ENCODE measurements at places on chromosomes 16 and 17.

DNA sequence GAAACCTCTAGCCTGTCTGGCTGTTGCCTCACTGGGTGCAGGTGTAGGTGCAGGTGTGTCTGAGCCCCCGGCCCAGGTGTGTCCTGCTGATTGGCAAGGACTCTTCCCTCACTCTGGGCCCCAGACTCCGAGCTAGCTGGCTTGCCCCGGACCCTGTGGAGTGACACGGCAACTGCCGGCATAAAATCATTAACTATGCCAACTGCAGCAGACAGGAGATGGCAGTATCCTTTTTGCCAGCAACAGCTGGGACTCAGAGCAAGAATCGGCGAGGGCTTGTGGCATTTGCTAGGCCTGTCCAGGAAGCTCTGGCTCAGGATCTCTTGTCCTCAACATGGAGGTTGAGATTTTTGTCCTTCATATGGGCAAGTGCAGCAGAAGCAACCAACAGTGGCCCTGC, 20.8 kb downstream of the CIAPIN1 start:
- no peak overlapping the region for H3K27ac ChIP-seq
- no peaks in the 10 kb centered on the region for H3K27me3 ChIP-seq
- H3K4me1 ChIP-seq, result peaks cover 13% of the 10 kb centered on the region
- DNase-seq, result no peak
- peaks cover 31% of the 10 kb centered on the region for H3K36me3 ChIP-seq
- no peak overlapping the region for H3K4me3 ChIP-seq

DNA sequence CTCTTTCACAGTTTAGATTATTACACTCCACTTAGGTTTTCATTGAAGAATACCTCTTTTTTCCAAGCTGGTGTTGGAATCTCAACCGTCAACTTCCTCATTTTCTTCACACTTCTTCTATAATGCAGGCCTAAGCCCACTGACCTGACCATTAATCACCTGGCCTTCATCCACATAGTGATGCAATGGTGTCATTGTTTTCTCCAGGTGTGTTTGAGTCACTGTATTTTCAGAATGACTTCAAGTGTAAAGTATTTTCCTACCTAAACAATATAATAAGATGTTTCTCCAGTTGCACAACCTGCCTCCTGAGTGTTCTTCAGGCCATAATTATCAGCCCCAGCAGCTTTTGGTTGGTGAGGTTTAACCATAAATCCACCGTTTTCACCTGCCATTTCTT, 1675.1 kb downstream of the TP53TG3F start:
- no peaks in the 10 kb centered on the region for H3K27me3 ChIP-seq
- no peak overlapping the region for H3K27ac ChIP-seq
- no peaks in the 10 kb centered on the region for H3K4me1 ChIP-seq
- no peak for DNase-seq
- H3K4me3 ChIP-seq, result no peak overlapping the region

DNA sequence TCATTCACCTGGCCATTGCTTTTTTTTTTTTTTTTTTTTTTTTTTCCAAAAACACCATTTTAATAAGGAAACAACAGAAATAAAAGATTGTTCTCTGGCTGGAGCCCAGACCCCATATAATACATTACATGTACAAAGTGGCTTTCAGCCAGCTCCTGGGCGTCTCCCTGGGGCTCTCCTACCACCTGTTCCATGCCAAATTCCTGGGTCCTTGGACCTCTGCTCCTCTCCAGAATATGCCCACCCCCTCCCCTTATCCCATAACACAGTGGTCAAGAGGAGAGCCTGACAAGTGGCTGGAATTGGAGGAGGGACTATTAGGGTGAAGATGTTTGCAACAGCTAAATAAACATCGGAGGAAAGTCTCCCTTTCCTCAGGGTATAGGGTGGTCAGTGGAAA, 3.6 kb upstream of the PHF12 start:
- no peak overlapping the region for H3K4me3 ChIP-seq
- no peaks in the 10 kb centered on the region for H3K36me3 ChIP-seq
- no peak overlapping the region for H3K27ac ChIP-seq
- H3K27me3 ChIP-seq, result no peaks in the 10 kb centered on the region
- H3K4me1 ChIP-seq, result peaks cover 4% of the 10 kb centered on the region
- no peak for DNase-seq

DNA sequence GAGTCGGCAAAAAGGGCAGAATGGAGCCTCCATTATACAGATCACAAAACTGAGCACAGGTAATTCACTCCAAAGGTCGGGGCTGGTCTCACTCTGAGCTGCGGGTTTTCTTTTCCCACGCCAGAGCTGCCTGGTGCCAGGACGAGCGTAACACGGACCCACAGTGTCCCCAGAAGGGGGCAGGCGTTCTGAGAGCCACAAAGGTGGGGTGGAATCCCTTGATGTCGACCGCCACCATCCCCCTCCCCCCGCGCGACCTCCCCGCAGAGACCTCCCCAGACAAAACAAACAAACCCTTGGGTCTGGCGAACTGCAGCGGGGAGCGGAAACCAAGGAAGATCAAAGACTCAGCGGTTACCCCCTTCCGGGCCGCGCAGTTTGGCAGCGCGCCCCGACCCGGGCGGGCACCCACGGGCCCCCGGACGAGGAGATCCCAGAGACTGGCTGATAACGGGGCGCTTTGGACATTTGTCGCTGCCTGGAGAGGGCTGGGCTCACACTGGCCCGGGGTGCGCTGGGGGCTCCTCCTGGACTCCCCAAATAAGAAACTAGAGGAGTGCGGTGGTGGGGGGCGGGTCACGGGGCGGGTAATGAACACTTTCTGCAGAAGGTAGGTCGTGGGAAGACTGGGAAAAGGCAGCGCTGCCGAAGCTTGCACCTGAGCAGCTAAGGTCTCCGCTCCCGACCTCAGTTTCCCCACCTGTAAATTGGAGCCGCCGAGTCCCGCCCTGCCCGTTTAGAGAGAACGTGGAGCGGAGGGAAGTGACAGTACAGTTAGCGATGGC, 664 bp upstream of the NKD1 start:
- peaks cover 20% of the 10 kb centered on the region for H3K4me1 ChIP-seq
- no peak for DNase-seq
- H3K4me3 ChIP-seq, result peak overlapping the region; percentile 62
- no peak overlapping the region for H3K27ac ChIP-seq

DNA sequence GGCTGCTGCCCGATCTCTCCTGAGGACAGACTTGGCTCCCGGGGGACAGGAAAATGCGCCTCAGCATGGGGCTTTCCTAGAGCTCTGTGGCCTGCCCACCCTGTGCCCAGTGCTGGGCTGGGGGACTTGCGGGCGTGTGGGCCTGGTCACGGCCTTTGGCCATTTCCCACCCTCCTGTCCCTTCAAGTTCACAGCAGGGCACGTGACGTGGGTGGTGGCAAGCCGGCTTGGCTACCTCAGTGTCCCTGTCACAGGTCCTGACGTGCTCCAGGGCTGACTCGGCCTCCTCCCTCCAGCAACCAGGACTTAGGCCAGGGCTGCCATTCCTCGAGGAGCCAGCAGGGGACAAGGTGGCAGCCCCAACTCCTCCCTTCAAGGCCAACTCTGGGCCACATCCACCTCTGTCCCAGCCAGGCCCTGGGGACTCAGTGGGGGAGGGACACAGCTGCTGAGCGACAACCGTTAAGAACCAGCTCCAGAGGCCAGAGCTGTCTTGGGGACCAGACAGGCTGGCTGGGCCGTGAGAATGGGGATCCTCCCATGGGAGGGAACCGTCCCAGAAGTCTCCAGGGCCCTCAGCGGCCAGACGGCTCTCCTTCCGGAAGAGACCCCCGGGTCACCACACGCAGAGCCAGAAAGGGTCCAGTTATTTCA, 981 bp upstream of the UNC13D start:
- no peak overlapping the region for H3K4me3 ChIP-seq
- peaks cover 17% of the 10 kb centered on the region for H3K36me3 ChIP-seq
- peaks cover 20% of the 10 kb centered on the region for H3K4me1 ChIP-seq
- H3K27me3 ChIP-seq, result no peaks in the 10 kb centered on the region
- H3K27ac ChIP-seq, result peak overlapping the region; percentile 82

GRCh38 chr16:84741340-84741830, 41.6 kb downstream of the USP10 start:
- H3K4me1 ChIP-seq, result peaks cover 43% of the 10 kb centered on the region
- DNase-seq, result no peak
- no peaks in the 10 kb centered on the region for H3K27me3 ChIP-seq
- H3K36me3 ChIP-seq, result peaks cover 1% of the 10 kb centered on the region

DNA sequence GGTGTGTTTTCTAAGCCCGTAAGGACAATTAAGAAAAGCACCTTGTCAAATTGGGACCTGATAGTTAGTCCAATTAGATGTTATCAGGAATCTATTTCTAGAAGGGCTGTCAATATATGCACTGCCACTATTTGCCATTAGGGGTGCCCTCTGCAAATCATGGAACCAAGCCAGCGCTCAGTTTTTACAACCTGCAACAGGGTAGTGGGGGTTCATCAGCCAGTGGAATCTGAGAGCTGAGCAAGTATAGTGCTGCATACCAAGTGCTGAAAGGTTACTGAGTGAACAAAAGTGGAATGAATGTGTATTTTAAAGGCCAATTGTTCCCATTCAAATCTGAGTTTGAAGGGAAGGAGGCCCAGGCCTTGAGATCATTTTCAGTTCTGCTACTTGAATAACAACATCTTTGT, 10.4 kb downstream of the PRR11 start:
- H3K27ac ChIP-seq, result peak overlapping the region; percentile 32
- DNase-seq, result no peak
- no peaks in the 10 kb centered on the region for H3K27me3 ChIP-seq

- peaks cover under 1% of the 10 kb centered on the region for H3K36me3 ChIP-seq
- DNase-seq, result no peak
- no peaks in the 10 kb centered on the region for H3K4me1 ChIP-seq
- no peak overlapping the region for H3K27ac ChIP-seq
Observed at GRCh38 chr17:38543403-38544174, 62.2 kb downstream of the SRCIN1 start.

DNA sequence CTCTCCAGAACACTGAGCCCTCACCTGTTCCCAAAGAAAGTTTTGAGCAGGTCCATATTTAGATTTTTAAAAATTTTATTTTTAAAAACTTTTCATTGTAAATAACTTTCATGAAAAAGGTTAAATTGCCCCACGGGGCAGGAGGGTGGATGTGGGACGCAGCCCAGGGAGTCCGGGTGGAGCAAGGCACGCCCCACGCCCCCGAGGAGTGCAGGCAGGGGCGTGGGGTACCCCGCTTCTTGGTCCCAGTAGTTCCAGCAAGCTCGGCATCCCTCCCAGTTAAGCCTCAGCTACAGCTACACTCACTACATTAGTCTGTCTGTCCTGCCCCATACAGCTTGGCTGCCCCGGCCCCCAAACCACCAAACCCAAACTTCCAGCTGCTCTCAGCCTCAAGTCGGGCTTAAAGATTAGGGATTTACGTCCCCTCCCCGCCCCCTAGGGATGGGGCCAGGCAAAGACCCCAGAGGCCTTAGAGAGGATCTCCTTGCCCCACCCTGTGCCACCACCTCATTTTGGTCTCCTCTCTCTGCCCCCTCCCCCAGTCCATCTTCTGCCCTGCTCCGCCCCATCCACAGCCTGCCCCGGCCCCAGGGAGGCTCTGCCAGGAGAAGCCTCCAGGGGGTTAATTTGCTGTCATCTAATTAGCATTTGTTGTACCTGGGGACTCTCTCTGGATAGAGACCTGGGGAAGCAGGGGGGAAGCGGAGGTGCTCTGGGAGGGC, 4.6 kb downstream of the FOXJ1 start:
- peaks cover 13% of the 10 kb centered on the region for H3K4me1 ChIP-seq
- peak; percentile 59 for DNase-seq
- peaks cover 20% of the 10 kb centered on the region for H3K27me3 ChIP-seq
- no peaks in the 10 kb centered on the region for H3K36me3 ChIP-seq
- H3K4me3 ChIP-seq, result no peak overlapping the region
- H3K27ac ChIP-seq, result no peak overlapping the region

GRCh38 chr17:3732210-3732621, 8.5 kb downstream of the HASPIN start:
- peaks cover 37% of the 10 kb centered on the region for H3K4me1 ChIP-seq
- peak overlapping the region; percentile 46 for H3K4me3 ChIP-seq
- H3K27ac ChIP-seq, result peak overlapping the region; percentile 86

GRCh38 chr16:6362321-6362720, 970.3 kb upstream of the RBFOX1 start:
- no peaks in the 10 kb centered on the region for H3K27me3 ChIP-seq
- H3K36me3 ChIP-seq, result no peaks in the 10 kb centered on the region
- H3K27ac ChIP-seq, result no peak overlapping the region
- H3K4me3 ChIP-seq, result no peak overlapping the region
- H3K4me1 ChIP-seq, result no peaks in the 10 kb centered on the region

DNA sequence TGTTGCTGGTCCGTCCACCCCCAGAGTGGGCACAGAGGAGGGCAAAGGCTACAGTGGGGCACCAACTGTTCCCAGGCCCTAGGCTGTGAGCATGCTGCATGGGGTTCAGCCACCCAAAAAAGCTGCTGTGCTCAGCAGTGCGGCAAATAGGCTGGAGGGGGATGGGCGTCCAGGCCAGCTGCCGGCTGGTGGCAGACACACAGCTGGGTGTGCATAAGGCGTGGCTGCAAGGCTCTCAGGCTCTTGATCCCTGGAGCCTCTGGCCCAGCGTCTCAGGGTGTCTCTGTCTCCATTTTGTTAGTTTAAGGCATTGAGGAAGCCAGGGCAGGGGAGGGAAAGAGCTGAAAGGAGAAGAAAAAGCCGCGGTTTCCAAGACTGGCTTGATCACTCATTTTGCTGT, 8.8 kb downstream of the RPL19 start:
- H3K27ac ChIP-seq, result peak overlapping the region; percentile 54
- peak overlapping the region; percentile 28 for H3K4me3 ChIP-seq
- H3K36me3 ChIP-seq, result peaks cover 9% of the 10 kb centered on the region

DNA sequence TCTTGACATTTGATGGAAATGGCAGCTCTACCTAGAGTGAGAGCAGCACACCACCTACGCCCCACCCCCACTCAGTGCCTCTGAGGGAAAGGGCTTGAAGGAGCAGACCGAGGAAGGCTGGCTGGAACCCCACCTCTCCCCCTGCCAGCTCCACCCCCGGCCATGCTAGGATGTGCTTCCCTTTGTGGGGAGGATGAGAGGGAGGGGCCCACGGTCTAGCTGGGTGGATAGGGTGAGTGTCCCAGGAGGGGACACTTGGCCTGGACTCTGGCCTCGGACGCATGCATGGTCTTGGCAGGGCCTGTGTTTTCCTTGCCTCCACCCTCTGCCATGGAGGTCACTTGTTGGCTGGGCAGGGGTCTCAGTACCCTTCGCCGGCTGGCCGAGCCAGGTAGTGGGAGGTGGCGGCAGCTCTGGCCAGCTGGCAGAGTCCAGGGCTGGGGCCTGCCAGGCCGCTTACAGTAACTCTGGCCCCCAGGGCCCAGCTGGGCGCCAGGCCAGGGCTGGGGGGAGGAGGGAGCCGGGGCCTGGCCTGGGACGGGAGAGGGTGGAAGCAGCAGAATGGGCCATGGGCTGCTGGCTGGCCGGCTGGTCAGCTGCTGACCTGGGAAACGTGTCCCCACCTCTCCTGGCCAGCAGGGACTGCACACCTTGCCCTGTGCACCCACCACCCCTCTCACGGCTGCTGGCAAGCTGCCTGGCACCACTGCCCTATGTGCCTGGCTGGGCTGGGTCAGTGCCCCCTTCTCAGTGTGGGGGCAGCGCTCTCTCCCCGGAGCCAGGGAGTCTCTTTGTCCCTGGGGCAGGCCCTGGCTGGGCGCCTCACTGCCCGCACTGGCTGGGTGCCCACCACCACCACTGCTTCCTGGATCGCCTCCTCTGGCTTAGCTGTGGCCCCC, 23.0 kb downstream of the RARA start:
- peaks cover 72% of the 10 kb centered on the region for H3K4me1 ChIP-seq
- no peak for DNase-seq
- no peaks in the 10 kb centered on the region for H3K27me3 ChIP-seq
- peak overlapping the region; percentile 52 for H3K4me3 ChIP-seq

Data from chondrocyte (in vitro differentiated cells).